AG08396 (cell line): ENCODE measurements at places on chromosomes 4 and X.

GRCh38 chrX:134990801-134991481, at the start of gene SMIM10:
TSS of gene SMIM10 (plus strand) at chrX:134990991. CDS start at chrX:134991096, 105 bp downstream.
- peak; percentile 76 for DNase-seq

DNA sequence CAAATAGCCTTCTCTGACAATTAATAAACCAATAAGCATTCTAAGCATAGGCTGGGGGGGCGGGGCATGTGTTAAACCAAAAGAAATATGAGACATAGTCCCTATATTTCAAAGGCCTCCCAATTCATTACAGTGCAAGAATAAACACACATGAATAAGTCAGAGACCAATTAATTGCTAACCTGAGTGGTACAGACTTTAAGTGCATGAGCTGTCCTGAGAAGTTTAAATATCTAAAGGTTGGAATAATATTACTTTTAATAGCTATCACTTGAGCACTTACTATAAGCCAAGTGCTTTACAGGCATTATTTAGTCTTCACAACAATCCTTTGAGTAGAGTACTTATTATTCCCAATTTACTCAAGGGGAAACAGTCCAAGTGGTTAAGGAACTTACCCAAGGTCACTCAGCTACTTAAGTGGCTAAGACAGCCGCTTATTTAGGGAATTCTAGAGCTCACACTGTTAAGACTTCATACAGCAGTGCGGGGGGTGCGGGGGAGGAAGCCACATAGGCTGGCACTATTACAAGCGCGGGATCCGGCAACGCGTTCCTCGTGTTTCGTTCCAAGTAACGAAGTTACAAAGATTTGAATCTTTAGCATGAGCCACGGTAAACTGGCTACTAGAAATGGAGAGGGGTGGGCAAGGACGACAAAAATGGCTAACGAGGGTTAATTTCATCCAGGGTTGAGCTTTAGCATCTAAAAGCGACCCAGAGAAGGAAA, 1.4 kb downstream of the THOC2 start:
- peak; percentile 22 for DNase-seq

DNA sequence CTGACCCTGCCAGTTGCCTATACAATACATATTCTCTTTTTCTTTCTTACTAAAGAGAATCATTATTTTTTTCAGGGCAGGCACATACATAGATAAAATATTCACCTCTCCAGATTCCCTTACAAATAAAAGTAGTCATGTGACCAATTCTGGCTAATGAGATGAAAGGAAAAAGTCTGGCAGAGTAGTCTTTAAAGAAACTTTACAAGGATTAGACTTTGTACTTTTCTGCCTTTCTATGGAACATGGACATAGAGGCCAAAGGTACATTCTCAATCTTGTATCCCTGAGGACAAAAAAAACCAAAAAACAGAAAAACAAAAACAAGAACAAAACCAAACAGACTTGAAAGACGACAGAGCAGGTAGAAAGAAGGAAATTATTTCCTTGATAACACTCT, 75.6 kb downstream of the DCK start:
- no peak for DNase-seq

DNA sequence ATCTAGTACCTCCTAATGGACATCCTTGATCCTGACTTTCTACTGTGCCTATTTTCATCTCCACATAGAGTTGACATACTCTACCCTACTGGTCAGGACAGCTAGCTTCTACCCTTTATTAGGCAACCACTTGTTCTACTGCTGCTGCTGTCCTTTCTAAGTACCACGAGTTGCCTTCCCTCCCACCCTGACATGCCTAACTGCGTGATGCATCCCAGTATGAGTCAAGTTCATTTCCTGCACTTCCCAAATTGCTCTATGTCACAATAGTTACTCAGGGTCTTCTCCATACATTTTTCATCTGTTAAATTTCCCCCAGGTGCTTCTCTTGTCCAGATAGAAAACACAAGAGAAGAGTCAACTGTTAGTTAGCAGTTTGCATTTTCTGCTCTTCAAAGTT, 133.4 kb downstream of the TBC1D19 start:
- DNase-seq, result peak; percentile 25

DNA sequence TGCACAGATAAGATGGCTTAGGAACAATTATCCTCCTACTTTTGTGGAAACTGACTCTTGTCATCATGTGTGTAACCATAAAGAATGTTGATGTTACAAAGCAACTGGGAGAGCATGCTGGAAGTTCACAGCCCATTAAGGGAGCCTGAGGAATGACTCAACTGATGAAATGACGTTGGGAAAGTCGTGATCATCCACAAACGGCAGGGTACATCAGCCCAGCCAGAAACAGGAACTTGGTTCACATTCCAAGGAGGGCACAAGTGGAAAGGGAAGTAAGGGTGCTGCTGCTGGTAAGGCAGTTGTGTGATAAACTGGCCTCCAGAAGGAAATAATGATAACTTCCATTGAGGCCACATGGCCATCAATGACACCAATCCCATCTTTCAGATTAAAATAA, 6.7 kb downstream of the TEC start:
- DNase-seq, result peak; percentile 41

DNA sequence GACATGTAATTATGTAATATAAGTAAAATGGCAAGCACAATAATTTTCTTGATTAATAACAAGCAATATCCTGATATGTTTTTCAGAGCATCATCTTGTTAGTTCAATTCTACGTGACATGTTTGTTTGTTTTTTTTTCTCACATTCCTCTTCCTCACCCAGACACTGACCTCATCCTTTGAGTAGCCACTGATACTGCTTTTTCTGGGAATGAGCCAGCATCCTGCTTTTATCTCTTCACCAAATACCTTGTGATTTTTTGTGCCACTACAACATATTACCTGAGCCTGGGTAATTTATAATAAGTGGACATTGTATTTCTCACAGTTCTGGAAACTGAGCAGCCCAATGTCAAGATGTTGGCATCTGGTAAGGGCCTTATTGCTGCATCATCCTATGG, 484.0 kb downstream of the NAF1 start:
- DNase-seq, result no peak

- peak; percentile 66 for DNase-seq
Measured at GRCh38 chrX:2848871-2849301, 20.2 kb downstream of the GYG2 start.

- peak; percentile 36 for DNase-seq
Measured at GRCh38 chr4:138707746-138708677, 307.6 kb upstream of the NOCT start.

DNA sequence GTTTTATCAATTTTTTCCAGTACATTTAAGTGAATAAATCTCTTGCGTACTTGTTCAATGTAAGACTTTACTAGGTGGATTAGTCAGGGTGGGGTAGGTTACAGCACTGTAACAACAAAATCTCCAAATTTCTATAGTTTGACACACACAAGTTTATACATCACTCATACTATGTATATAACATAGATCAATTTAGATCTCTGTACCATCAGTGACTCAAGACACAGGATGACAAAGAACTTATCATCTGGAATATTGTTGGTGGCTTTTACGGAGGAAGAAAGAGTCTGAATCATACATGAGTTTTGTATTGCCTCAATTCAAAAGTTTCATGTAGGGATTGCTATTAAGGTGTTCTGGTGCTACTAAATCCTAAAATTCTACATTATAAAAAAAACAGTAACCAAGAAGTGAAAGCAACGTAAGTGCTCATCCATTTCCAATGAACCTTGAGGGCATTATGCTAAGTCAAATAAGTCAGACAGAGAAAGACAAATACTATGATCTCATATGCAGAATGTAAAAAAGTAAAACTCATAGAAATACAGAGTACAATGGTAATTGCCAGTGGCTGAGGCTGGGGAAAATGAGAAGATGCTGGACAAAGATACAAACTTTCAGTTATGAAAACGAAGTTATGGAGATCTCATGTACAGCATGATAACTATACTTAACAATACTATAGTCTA, 98.0 kb upstream of the DKK2 start:
- no peak for DNase-seq
